Tibial nerve (tissue), 4 donors: ENCODE measurements at places on chromosomes 16 and 17. TPM values are rescaled to one million over a fixed set of nuclear protein-coding genes. Genes with fewer than 3 reads are reported as not detected.

DNA sequence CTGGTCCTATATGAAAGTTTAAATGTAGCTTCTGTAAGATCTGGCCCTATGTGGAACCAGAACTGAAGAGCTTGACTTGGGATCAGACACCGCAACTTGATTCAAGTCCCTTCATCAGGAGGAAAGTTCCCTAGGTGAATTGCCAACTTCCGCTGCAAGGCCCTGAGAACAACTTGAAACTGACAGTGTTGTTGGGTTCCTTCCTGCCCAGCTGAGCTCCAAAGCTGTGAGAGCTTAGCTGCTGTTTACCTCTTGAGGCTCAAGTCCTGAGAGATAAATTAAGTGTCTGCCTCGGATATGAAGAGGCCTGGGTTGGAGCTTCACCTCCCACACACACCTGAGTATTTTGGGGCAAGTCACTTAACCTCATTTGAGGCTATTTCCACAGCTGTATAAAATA lies 44.7 kb downstream of the REXO5 start:
- no peak for DNase-seq

DNA sequence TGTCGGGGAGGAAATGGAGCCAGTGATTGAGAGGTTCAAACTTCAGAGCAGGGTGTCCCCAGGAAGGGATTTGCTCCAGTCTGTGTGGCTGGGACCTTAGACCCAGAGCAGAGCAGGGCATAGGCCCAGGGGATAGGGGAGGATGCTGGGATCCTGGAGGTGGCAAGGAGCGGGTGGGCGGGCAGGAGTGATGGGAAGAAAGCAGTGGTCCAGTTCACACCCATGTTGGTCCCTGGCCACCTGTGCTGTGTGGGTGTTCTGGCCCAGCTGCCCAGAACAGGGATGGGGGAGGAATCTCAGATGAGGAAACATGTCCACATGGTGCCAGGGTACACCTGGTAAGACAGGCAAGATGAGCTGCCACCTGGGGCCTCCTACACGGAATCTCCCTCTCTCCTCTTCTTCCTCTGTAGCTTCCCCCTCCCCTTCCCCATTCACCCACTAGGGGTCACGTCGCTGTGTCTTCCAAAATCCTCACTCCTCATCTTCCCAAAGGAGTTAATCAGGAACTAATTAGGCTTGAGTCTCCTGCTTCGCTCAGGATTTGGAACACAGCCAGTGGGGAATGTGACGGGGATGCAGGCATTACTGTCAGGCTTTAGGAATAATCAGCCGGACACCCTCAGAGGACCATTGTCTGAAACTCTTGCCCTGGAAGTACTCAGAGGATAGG lies 2.3 kb downstream of the BEAN1 start:
- DNase-seq, result no peak

DNA sequence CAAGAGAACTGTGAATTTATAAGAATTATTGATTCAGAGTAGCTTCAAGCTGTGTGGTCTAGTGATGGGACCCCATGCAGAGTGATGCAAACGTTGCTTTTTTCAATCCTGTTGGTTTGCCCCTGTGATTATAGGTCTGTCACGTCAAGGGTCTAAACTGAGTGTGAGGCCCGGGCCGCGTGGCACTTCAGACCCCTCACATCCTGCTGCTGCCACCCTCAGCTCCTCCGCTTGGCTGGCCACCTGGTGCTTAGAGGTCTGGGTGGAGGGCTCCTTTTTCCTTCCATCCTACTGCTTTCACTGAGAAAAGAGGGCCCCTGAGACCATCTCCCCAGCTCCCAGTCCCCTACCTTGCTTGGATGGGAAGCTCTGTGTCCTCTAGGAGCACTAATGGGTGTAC lies 12.0 kb downstream of the MYL4 start:
- no peak for DNase-seq

DNA sequence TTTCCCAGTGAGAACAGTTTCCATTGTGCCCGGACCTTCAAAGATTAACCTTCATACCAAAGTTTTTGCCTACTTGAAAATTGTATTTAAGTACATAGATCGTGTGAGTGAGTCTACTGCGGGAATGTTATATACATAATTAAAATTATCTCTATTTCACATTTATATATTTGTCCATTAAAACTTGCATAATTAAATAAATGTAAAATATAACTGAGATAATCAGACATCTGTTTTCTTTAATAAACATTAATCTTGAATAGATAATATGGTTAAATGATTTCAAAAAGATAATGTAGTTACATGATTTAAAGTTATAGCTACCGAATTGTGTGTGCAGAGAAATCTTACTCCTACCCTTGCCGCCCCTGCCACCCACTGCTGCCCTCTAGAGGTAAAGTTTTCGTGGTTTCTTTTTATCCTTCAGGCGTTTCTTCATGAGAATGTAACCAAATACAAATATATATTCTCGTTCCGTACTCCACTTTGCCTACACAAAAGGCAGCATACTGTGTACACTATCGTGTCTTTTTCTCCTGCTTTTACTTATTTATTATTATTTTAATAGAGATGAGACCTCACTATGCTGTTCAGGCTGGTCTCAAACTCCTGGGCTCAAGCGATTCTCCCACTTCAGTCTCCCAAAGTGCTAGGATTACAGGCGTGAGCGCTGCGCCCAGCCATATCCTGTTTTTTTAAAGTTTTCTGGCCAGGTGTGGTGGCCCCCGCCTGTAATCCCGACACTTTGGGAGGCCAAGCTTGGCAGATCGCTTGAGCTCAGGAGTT lies 35.6 kb downstream of the RPA1 start:
- no peak for DNase-seq

HBZ gene
- total RNA-seq, result not detected

DNA sequence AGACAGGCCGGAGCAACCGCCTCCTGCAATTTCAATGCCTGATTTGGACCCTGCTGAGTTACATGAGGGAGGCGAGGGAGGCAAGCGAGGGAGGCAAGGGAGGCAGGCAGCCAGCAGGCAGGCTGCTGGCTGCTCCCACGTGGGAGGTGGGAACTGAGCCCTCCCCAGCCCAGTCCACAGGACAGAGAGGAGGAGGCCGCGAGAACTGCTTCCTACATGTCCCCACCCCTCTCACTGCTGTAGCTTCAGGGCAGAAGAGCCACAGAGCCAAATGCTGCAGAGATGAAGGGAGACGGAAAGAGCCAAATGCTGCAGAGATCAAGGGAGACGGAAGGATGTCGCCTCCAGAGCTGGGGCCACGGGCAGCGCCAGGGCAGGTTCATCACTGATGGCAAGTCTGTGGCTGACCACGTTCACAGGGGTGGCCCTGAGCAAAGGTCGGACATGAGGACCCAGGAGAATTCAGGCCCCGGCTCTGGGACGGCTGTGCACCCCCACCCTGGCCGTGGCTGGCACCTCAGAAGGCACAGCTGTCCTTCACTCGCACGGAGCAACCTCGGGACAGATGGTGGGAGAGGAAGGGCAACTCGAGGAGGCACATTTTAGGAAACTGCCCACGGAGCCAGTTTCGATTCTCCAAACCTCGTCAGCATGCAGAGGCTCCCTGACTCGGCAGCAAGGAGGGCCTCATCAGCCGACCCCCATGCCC lies 21.5 kb downstream of the RPH3AL start:
- no peak for DNase-seq
